ENCODE measurements at places on chromosomes 5 and 9. TPM values are rescaled to one million over a fixed set of nuclear protein-coding genes. Genes with fewer than 3 reads are reported as not detected.
A peak's percentile ranks its signal among the peaks of the same experiment; 100 is the strongest.

IPO11 gene
- 44.4 TPM for total RNA-seq

DNAI1 gene
- 0.95 TPM for total RNA-seq

PHF24 gene
- total RNA-seq, result under 0.01 TPM

GTF2H2C gene
- 14.7 TPM for total RNA-seq

SUSD1 gene
- total RNA-seq, result 2.9 TPM

PDLIM4 gene
- 50.3 TPM for total RNA-seq

DNA sequence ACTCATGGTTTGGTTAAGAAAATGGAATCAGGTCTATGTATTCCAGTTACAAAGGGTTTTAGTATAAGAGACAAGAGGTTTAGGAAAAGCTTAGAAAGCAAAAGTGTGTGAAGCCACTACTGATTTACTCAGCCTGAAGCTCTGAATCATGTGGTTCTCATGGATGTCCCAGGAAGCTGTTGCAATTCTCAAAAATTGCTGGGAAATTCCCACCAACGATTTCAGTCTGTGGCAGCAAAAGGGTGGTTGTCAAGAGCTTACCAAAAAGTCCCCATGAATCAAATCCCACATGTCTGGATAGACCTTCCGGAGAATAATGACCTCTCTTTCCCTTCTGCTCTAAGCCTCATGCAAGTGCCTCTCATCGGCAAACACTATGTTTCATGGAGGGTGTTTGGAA lies 929.9 kb downstream of the TLE4 start:
- H3K4me1 ChIP-seq, result no peaks in the 10 kb centered on the region
- H3K27me3 ChIP-seq, result no peaks in the 10 kb centered on the region
- no peak overlapping the region for H3K27ac ChIP-seq
- no peak overlapping the region for H3K4me3 ChIP-seq
- H3K36me3 ChIP-seq, result no peaks in the 10 kb centered on the region
- no peak for DNase-seq

DNA sequence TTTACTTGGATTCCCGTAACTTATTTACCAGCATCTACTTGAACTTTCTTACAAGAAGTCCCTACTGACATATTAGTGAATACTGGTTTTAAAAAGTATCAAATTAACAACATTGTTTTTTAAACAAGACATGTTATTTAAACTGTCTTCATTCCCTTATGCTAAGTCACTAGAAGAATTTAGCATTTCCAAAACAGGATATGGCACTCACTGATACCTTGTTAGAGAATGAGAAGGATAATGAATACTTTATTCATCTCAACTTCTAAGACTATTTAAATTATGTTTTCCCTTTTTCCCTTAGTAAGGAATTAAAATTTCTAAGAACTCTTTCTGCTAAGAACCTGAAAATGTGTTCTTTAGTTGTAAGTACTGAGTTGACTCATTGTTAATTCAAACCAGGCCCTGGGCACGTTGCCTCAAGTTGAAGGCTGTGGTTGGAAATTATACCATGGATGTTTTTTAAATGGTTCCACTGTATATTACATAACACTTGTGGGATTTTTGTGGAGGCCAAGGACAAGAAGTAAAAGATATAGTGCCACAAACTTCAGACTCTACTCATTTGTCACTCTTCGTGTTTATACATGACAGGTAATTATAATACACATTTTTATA lies 219.0 kb upstream of the EDIL3 start:
- no peak for DNase-seq
- H3K4me1 ChIP-seq, result no peaks in the 10 kb centered on the region
- no peak overlapping the region for H3K27ac ChIP-seq

GRCh38 chr5:54820346-54821134 lies 164.9 kb downstream of the ESM1 start:
- no peaks in the 10 kb centered on the region for H3K4me1 ChIP-seq
- H3K36me3 ChIP-seq, result no peaks in the 10 kb centered on the region
- H3K27me3 ChIP-seq, result no peaks in the 10 kb centered on the region
- H3K4me3 ChIP-seq, result no peak overlapping the region
- H3K27ac ChIP-seq, result peak overlapping the region; percentile 29
- DNase-seq, result no peak

DNA sequence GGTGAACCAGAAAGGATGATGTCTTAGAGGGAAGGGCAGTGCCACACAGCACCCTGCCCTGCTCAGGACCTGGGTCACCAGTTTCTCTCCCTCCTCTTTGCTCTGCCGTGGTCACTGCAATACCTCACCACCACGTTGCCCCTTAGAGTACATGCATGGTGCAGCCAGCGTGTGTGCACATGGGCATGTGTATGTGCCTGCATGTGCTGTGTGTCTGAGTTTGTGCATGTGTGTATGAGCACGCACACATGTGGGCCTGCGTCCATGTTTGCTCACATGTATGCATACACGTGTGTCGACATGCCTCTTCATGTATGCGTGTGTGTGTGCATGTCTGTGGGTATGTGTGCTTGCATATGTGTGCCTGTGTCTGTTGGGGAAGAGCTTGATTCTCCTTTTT lies 41.5 kb upstream of the SEMA4D start:
- no peaks in the 10 kb centered on the region for H3K36me3 ChIP-seq
- no peaks in the 10 kb centered on the region for H3K27me3 ChIP-seq
- DNase-seq, result no peak

- H3K4me3 ChIP-seq, result no peak overlapping the region
- no peak for DNase-seq
- H3K36me3 ChIP-seq, result no peaks in the 10 kb centered on the region
- H3K27ac ChIP-seq, result no peak overlapping the region
- H3K27me3 ChIP-seq, result no peaks in the 10 kb centered on the region
- no peaks in the 10 kb centered on the region for H3K4me1 ChIP-seq
Measured at GRCh38 chr5:154047324-154047723, 8.6 kb downstream of the MFAP3 start.

DNA sequence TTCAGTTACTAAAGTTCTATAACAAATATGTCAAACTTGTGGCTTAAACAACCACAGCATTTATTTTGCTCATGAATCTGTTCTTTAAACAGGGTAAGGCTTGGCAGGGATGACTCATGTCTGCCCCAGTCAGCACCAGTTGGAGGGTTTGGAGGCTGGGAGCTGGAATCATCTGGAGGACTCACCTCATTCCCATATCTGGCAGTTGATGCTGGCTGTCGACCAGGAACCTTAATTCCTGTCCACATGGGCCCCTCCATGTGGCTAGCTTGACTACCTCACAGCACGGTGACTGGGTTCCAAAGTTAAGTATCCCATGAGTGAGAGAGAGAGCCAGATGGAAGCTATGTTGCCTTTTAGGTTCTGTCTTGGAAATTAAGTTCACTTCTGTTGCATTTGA lies 13.8 kb upstream of the CCL28 start:
- H3K4me1 ChIP-seq, result no peaks in the 10 kb centered on the region
- H3K27ac ChIP-seq, result no peak overlapping the region
- H3K27me3 ChIP-seq, result no peaks in the 10 kb centered on the region
- no peak overlapping the region for H3K4me3 ChIP-seq

- peak; percentile 52 for DNase-seq
- no peaks in the 10 kb centered on the region for H3K36me3 ChIP-seq
- peak overlapping the region; percentile 83 for H3K27ac ChIP-seq
- no peak overlapping the region for H3K4me3 ChIP-seq
Measured at GRCh38 chr9:109010746-109011145, 2.6 kb downstream of the CTNNAL1 start.

DNA sequence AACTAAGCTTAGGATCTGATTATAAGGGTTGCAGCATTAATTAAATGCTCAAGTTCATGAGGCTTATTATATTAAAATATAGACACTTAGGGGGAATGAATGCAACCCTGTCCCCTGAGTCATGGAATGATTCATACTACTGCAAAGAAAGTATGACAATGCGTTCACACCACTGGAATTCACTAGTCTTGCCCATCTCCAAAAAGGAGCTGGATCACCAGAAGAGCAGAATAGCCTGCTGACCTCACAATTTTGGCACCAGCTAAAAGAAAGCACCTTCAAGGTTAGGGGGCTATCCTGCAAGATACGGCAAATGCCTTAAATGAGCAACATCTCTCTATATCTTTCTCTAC lies 32.0 kb upstream of the TMED7 start:
- H3K27me3 ChIP-seq, result no peaks in the 10 kb centered on the region
- no peak for DNase-seq
- H3K4me1 ChIP-seq, result no peaks in the 10 kb centered on the region
- no peak overlapping the region for H3K4me3 ChIP-seq
- no peaks in the 10 kb centered on the region for H3K36me3 ChIP-seq

DNA sequence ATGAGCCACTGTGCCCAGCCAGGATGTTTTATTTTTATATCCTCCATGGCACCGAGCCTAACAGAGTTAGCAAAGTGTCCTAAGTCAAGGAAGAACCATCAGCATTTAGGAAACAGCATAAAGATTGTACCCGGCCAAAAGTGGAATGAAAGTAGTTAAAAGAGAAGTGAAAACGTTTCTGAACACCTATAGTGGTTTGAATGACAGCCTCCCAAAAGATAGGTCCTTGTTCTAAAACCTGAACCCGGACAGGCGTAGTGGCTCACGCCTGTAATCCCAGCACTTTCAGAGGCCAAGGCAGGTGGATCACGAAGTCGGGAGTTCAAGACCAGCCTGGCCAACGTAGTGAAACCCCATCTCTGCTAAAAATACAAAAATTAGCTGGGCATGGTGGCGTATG lies 37.4 kb downstream of the ZFAND5 start:
- H3K27ac ChIP-seq, result no peak overlapping the region
- no peak for DNase-seq
- no peaks in the 10 kb centered on the region for H3K4me1 ChIP-seq
- no peaks in the 10 kb centered on the region for H3K36me3 ChIP-seq
- no peak overlapping the region for H3K4me3 ChIP-seq
